ENCODE measurements at places on chromosomes 3 and 15. TPM values are rescaled to one million over a fixed set of nuclear protein-coding genes. Genes with fewer than 3 reads are reported as not detected.

Gene RPN1
- polyA plus RNA-seq, result 192 TPM

DNA sequence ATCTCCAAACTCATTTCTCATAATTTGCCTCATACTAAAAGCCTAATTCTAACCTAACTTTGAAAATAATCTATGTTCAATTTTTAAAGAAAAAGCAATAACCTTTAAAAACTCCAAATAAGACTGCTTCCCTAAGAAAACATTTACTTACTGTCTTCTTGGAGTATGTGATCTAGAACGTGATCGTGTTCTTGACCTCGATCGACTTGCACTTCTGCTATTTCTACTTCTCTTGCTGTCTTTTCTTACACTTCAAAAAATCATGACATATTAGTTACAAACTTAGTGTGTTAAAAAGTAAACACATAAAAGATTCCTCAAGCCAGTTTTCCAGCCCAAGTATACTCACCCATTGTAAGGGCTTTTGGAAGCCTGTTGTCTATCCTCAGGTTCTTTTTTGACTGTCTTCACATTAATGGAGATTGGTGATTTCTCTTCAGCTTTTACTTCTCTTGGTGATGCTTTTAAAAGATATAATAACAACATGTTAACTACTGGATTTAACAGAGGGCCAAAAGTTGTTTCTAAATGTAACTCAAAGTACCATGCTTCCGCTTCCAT is 10.7 kb downstream of the CCNL1 start:
- DNase-seq, result no peak

- DNase-seq, result peak; percentile 83
These were observed 856 bp downstream of the TMEM40 start for GRCh38 chr3:12758025-12758781.

DNA sequence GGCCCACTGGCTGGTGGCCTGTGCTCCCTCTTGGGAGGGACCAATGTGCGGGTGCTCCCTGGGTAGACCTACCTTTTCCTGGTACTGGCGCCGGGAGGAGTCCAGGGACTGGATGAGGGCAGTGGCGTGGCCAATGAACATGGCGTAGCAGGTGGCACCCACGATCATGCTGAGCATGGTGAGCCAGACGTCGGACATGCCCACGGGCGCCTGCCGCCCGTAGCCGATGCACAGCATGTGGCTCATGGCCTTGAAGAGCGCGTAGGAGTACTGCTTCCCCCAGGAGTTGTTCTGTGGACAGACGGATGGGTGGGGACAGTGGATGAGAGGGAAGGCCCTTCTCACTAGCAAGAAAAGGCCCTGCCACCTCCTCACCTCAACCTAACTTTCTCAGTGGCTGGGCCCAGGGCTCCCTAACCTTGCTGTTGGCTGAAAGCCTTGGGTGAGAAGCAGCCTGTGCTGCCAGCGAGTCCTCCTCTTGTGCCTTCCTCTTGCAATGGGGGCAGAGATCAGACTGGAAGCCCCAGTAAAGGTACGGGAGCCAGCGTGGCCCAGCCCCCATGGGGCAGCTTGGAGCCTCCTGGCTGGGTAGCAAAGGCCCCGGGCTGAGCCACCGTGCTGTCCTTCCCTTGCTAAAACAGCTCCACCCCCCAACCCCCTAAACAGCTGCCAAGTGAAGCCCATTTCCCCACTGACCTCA is 39.1 kb downstream of the HCN4 start:
- no peak for DNase-seq

- DNase-seq, result no peak
These were observed 7.9 kb downstream of the ANP32A start for GRCh38 chr15:68812597-68813431.

DNA sequence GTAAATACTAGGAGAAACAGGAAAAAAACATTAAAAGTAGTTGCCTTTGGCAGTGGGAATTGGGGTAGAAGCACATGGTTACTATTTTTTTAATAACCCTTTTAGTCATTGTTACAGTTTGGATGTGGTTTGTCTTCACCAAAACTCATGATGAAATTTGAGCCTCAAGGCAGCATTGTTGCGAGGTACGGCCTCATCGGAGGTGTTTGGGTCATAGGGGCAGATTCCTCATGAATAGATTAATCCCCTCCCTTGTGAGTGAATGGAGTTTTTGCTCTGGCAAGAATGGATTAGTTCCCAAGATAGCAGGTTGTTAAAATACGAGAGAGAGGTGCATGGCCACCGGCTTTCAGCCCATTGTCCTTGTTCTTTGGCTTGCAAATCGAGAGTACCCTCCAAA is 92.6 kb downstream of the LEKR1 start:
- no peak for DNase-seq

DNA sequence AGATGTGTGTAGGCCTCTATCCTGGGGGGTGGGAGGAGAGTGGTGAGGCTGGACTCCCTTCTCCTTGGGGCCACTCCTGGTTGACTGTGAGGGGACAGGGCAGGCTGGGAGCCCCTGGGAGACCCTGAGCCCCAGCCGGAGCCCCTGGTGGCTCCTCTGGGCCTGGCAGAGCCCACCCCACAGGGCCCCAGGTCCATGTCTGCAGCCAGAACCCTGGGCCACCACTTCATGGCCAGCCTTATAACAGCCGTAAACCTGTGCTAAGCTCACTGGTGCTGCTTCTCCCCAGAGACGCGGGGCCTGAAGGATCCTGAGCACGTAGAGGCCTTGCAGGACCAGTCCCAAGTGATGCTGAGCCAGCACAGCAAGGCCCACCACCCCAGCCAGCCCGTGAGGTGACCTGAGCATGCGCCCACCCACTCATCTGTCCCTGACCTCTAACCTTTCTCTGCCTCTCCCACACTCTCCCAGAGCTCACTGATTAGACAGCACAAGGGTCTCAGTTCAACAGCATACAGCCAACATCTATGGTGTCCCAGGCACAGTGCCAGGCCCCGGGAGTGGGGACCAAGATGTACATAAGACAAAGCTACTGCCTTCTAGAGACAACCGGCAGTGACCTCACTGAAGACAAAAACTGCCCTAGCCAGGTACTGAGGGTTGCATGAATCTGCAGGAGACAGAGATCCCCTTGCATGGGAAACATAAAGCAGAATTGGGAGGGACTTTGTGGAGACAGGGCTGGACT is 3.5 kb downstream of the NR2E3 start:
- DNase-seq, result peak; percentile 59

Gene CASR
- polyA plus RNA-seq, result 14.8 TPM

Gene PTX3
- polyA plus RNA-seq, result 0.45 TPM

Gene KNL1
- 2.5 TPM for polyA plus RNA-seq

DNA sequence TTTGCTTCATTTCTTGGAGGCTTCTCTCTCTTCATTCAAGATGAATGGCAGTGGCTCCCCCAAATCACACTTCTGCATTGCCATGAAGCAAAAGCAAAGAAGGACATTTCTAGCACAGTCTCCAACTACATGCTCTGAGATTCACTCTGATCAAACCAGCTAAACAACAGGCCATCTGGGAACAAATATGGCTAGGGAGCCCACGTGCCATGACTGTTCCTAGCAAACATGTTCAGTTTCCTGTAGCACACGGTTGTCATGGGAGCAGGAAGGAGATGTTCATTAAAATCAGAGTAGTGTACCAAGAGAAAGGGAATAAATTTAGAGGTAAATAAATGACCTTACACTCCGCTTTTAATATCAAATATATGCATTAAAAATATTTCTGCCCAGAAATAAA is 327.3 kb downstream of the GBE1 start:
- no peak for DNase-seq

GRCh38 chr3:197404754-197405153 is 106.3 kb upstream of the DLG1 start:
- no peak for DNase-seq

DNA sequence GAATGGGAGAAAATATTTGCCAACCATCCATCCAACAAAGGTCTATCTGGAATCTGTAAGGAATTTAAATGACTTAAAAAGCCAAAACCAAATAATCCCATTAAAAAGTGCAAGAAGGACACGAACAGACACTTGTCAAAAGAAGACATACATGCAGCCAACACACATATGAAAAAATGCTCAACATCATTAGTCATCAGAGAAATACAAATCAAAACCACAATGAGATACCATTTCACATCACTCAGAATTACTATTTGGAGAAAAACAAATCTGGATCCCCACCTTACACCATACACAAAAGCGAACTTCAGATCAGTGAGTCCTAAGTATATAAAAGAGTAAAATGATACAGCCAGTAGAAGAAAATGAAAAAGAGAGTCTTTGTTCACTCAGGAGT is 58.6 kb upstream of the MNS1 start:
- DNase-seq, result no peak

Gene ITIH4
- polyA plus RNA-seq, result 12.9 TPM

GRCh38 chr3:13633176-13633575 is 84.3 kb downstream of the FBLN2 start:
- DNase-seq, result no peak

Gene A4GNT
- not detected for polyA plus RNA-seq

DNA sequence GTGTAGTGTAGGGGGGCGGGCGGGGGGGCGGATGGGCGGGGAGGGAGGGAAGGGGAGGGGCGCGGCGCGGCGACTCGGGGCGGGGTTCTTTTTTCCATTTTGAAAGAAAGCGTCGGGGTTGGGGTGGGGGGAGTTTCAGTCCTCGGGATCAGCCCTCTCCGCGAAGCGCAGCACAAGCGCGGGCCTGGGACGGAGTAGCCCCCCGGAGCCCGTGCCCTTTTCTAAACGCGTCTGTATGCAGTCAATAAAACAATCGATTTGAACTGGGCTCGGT is 6.1 kb downstream of the ISLR2 start:
- DNase-seq, result no peak

Gene COL7A1
- polyA plus RNA-seq, result 14.4 TPM

- DNase-seq, result no peak
These were observed 379.1 kb upstream of the PROK2 start for GRCh38 chr3:72163809-72164634.

- DNase-seq, result no peak
These were observed 283.3 kb downstream of the KLF13 start for GRCh38 chr15:31609906-31610305.

- DNase-seq, result no peak
These were observed 42.5 kb downstream of the TRAK1 start for GRCh38 chr3:42133500-42134298.

- no peak for DNase-seq
These were observed 11.5 kb upstream of the RTP1 start for GRCh38 chr3:187185759-187186158.

Gene STARD5
- 3.2 TPM for polyA plus RNA-seq

Gene SERPINI2
- not detected for polyA plus RNA-seq

Gene NR2F2
- polyA plus RNA-seq, result 42.5 TPM

Gene INSYN1
- 39.6 TPM for polyA plus RNA-seq

DNA sequence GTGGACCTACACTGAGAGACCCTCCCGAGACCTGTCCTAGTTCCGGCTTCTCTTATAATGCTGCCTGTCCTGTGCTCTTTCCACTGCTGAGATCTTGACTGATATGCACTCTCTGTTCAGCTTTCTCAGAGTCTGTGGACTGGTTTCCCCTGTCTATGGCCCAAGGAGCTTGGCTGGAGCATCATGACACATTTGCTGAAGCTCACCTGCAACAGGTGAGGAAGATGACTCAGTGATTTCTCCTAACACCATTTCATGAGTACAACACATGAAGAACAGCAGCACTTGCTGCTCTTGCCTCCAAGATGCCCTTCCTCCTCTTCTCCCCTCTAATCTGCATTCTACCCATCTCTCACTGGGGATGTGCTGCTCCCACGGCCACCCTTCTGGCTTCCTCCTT is 92.1 kb downstream of the DUT start:
- no peak for DNase-seq

Gene ZNF502
- 2.3 TPM for polyA plus RNA-seq

Gene SLC24A1
- polyA plus RNA-seq, result 4.9 TPM

DNA sequence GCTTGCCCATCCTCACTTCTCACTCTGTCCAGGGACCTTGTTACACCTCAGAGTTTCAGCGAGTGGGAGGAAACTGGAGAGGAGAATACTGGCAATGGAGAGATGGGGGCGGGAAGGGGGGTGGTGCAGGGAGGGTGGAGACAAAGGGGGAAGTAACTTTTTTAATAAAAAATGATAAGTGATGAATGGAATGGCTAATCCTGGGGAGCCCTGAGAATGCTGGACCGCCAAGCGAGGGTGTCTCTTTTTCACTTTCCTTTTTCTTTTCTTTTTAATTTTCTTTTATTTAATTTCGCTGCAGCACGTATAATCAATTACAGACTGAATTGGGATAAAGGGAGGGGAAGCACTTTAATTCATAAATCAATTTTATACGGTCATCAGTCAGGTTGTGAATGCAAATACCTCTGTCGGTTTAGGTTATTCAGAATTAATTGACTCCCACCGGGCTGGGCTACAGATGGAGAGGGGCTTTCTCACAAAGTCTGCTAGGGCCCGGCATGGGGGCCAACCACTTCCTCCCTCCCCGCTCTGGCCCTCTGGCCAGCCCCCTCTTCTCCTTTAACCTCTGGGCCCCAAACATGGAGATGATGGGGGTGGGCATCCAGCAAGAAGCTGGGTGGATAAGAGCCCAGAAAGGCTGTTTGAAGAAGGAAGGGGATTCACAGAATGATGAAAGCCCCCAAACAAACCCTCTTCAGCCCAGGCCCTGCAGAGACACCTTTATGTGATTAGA is 106.8 kb upstream of the BOC start:
- no peak for DNase-seq

DNA sequence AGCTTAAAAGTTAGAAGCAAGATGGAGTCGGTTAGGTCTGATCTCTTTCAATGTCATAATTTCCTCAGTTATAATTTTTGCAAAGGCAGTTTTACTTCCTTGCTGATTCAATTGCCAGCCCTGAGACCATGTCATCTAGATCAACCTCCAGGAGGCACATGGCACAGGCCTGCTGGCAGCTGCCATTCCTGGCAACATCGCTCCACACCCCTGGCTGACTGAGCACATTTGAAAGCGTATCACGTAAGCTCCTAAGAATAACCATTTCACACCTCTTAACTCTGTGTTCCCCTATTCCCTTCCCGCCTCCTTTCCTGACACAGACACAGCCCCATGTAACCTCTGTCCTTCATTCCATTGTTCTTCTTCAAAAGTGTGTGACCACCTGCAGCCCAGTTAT is 313.9 kb upstream of the CTNNB1 start:
- no peak for DNase-seq

DNA sequence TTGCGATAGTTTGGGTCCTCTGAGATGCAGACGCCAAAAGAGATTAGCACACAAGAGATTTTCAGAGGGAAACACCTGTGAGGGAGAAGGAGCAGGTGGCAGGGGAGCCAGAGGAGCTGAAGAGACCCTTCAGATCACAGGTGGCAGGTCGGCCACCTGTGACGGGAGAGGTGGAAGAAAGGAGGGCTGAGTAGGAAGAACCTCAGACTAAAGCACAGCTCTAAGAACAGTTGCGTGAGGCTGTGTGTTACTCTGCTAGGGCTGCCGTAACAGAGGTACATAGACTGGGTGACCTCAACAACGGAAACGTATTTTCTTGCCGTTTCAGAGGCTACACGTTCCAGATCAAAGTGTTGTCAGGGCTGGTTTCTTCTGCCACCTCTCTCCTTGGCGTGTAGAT is 38.5 kb downstream of the C2CD4A start:
- DNase-seq, result no peak

Gene MAPKAPK3
- 68.0 TPM for polyA plus RNA-seq

Measured in kidney (tissue), 22 donors.